NCI-H69 (cell line): ENCODE measurements at places on chromosomes 5 and 9.

GRCh38 chr5:136166909-136167308, 26.1 kb downstream of the SMIM32 start:
- no peak for DNase-seq

DNA sequence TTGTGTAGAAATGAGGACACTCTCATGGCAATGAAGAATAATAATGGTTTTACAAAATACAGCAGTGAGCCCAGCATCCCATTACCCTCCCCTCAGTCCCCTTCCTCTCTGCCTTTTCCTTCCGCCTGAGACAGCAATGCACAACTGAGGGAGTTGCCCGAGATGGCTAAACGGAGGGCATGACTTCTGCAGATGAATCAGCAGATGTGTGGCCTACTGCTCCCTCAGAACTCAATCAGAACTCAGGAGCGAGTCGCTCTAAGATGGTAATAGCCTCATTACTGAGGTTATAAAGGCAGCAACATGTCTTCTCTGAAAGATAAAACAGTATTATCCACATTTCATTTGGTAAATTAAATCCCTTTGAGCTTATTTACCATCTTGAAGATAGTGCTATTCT, 326.6 kb downstream of the ENC1 start:
- no peak for DNase-seq

DNA sequence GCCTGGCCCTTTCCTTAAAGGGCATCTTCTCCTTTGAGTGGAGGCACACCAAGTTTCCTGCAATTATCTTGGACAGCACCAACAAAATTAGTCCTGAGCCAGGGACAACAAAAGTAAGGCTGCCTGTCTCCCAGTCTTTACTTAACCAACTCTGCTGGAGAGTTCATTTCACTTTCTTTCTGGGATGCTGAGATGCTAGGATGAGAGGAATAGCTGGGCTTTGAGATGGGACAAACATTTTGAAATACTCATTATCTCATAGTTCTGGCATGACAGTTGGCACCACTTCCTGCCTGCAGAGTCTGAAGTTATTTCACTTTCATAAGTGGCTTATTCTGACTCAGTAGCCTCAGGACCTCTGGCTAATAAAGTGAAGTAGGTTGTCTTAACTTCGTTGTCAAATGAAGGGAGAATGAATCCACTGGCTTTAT, 157.0 kb downstream of the C9orf152 start:
- peak; percentile 17 for DNase-seq

GRCh38 chr5:123505633-123506032, 6.3 kb upstream of the CSNK1G3 start:
- peak; percentile 89 for DNase-seq

DNA sequence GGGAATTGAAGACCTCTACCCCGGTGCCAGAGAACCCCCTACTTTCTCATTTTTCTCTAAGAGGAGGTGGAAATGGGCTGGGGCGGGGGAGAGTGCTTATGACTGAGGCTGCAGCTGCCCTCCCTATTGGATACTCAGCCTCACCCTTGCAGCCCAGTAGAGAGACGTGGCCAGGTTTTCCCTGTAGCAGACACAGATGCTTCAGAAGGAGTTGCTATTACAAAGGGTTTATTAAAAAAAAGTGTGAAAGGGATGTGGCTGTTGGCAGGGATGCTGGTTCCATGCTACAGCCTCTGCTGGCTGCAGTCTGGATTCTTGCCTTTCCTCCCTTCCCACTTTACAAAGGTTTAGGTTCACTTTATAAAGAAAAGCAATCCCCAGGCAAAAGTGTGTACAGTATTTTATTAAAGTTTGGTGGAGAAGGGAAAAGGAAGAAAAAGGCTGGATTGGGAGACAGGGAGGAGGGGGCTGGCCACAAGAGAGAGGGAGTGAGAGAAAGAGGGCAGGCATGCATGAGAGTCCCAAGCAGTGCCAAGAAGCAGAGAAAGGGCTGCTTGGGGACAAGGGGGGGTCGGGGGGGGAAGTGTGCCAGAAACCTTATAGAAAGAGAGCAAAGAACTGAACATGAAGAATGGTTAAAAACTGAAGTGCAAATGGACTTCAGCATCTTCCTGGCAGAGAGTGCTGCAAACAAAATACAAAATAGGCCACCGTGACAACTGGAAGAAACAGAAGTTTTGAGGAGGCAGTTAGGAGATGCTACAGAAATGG, 29.5 kb upstream of the NFIB start:
- peak; percentile 45 for DNase-seq

GRCh38 chr5:1037123-1037670, 28.6 kb downstream of the NKD2 start:
- peak; percentile 38 for DNase-seq

DNA sequence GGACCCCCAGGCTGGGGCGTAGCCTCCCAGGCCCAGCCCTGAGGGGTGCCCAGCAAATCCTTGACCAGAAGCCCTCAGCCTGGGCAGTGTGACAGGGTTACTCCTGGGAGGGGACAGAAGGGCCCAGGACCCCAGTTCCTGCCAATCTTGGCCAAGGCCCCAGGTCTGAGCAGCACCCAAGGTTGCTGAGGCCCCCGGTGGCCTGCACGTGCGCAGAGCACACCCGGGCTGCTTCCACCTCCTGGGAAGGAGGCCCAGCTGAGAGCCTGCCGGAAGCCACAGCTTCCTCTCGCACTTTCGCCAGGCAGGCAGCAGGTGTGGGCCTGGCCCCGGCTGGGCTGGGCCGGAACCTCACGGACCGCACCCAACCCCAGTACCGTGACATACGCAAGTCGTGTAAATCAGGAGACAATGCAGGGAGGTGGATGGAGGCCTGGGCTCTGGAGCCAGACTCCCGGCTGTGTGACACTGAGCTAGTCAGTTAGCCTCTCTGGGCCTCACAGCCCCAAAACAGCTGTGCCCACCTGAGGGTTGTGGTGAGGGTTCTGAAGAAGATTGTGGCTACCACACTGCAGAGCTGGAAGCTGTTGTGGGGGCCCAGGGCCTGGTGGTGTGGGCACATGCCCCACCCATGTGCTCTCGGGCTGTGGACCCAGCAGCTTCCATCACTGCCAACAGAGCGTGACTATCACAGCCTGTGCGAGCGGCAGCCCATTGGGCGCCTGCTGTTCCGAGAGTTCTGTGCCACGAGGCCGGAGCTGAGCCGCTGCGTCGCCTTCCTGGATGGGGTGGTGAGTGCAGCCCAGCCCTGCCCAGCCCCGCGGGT, 5.1 kb downstream of the GRK6 start:
- DNase-seq: no peak

- DNase-seq: no peak
These were observed 1.2 kb downstream of the TNFSF8 start for GRCh38 chr9:114929201-114929600.

GRCh38 chr5:146047396-146047795, 58.0 kb downstream of the PLAC8L1 start:
- DNase-seq: no peak

DNA sequence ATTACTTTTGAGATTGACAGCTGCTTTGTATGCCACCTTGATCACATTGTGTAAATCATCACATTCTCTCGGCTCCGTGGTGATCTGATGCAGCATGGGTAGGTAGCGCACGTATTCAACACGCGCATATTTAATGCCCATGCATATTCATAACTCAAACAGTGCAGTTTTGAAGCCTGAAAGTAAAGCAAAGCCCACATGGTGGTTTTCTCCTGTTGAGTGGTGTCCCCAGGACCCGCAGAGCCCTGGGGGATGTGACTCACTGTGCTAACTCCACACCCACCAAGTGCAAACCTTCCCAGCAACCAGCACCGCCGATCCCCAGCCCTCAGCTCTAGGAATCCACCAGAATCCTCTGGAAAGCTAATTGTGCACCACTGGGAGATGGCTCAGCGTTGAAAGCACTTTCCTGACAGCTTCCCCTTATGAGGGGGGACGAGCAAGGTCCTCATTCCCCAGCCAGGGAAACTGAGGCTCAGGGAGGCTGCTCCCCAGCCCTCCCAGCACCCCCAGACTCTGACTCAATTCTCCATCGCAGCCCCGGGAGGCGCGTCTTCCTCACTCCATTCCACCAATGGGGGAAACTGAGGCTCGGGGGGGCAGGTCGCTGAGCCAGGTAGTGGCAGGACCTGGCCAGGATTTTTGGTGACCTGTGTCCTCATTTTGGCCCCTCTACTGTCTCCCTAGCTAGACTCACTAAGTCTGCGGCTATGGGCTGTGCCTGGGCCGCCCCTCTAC, 46.4 kb downstream of the SARDH start:
- DNase-seq: peak; percentile 38

GRCh38 chr9:110650261-110650660, 18.3 kb upstream of the MUSK start:
- DNase-seq: no peak

DNA sequence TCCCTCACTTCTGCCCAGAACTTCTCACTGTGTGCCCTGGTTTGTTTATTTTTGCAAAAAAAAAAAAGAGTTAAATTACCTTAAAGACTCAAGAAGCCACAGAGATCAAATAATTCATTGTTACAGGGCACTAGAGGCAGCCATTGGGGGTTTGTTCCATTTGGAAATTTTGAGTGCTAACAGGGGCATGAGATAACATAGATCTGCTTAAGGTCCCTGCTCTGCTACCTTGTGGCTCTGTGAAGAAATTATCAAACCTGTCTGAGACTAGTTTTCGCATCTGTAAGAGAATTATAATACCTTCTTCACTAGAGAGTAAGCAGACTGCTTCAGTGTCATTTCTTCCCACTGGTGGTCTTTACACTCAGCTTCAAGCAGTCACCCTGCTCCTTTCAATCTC, 394 bp downstream of the TLR4 start:
- no peak for DNase-seq

DNA sequence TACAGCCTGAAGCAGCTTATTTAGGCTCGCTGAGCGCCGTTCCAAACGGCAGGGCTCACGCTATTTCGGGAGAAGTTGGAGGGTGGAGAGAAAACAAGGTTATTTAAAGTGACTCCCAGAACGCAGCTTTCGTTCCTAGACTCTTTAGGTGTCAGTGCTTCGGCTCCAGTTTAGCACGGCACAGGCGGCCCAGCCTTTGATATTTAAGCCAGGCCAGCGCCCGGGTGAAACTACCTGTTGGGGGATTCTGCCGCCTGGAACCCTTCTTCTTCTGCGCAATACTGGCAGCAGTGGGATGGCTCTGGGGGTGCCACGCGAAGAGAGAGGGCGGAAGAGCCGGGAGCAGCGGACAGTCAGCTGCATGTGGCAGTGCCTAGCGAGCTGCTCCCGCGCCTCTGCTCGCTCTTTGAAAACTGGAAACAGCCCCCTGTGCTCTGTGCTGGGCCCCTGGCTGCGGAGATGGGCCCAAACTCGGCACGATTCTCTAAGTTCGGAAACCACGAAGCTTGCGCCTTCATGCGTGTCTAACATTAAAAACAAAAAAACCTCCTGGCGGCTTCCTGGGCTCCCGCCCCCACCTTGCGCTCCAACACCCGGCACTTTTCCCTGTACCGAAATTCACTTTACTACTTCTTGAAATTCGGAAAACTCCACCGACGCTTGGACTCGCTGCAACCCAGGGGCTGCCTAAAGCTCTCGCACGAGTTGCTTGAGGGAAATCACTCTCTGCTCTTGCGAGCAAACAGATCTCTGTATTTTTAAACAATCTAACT, 34.6 kb upstream of the NFIB start:
- DNase-seq: no peak

DNA sequence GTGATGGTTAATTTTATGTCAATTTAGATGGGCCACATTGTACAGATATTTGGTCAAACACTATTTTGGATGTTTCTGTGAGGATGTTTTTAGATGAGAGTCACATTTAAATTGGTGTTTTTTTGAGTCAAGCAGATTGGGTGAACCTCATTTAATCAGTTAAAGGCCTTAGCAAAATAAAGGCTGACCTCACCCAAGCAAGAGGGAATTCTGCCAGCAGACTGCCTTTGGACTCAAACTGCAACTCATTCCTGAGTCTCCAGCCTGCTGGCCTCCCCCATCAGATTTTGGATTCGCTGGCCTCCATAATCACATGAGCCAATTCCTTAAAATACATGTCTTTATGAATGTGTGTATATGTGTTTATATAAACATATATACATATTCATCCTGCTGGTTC, 282.7 kb upstream of the POU5F2 start:
- DNase-seq: no peak

DNA sequence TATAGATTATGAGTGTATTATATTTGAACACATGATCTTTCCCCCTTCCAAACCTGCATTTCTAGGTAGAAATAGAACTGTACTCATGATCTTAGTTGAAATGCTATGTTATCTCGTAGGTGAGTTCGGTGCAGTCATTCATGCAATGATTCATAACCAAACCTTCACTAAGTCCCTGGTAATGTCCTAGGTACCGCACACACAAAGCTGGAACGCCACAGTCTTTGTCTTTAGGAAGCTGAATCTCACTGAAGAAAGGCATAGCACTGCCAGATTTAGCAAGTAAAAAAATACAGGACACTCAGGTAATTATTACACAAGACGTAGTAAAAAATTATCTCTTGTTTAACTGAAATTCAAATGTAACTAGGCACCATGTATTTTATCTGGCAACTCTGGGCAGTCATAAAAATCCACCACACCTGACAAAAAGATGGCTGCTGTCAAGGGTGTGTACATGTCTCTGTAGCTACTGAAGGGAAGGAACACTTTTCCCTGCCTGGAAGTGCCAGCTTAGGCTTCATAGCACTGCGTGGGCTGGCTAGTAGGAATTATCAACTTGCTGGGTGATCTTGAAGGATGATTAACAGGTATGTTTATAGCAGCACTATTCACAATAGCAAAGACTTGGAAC, 28.0 kb upstream of the TXN start:
- no peak for DNase-seq

DNA sequence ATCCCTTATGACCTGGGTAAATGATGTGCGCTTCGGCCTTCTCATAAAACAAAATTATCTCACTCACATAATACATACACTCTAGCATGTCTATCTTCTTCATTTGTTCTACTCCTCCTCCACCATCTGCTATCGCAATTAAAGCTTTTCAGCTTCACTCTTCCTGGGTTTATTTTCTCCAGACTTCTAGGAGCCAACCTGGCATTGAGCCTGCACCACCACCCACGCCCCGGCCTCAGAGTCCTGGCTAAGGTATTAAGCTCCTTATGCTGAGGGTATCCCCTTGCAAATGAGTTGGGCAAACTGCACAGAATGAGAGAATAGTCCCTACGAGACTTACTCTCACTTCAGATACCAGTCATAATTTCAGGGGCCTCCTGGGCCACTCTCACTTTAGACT, 236.1 kb upstream of the CDH12 start:
- DNase-seq: peak; percentile 98

DNA sequence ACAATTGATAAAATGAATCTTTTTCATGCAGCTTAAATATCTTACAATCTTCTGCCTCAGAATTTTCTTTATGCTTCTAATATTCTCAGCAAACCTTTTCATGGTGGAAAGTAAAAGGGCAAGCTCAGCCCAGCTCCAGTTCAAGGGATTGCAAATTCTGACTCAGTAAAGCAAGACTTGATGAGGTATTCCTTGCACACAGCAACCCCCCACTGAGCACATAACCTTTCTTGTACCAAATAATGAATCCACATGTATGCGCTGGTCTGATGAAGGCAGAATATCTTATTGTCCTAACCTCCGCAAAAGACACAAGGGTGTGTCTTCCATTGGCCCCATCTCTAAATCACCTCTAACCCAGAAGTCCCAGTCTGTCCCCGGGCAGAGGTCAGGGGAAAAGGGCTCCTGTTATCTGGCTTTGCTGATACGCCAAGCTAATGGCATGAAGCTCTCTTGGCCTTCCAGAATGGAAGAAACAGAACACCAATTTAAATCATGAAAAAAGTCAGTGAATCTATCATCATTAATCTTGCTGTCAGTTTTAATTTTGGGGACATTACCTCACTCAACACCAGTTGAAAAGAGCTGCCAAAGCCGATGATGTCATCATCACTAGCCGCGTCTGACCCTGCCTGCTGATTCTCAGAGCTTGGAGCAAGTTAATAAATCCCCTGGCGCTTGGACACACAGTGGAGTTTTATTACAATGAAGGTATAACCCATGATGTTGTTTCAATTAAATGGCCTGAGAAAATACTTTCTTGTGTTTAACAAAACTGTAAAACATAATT, 592.5 kb upstream of the CLINT1 start:
- DNase-seq: peak; percentile 50
